H9 (cell line): ENCODE measurements at places on chromosomes 13 and 19.

- DNase-seq, result no peak
Observed at GRCh38 chr13:95251641-95252040, 49.6 kb downstream of the ABCC4 start.

DNA sequence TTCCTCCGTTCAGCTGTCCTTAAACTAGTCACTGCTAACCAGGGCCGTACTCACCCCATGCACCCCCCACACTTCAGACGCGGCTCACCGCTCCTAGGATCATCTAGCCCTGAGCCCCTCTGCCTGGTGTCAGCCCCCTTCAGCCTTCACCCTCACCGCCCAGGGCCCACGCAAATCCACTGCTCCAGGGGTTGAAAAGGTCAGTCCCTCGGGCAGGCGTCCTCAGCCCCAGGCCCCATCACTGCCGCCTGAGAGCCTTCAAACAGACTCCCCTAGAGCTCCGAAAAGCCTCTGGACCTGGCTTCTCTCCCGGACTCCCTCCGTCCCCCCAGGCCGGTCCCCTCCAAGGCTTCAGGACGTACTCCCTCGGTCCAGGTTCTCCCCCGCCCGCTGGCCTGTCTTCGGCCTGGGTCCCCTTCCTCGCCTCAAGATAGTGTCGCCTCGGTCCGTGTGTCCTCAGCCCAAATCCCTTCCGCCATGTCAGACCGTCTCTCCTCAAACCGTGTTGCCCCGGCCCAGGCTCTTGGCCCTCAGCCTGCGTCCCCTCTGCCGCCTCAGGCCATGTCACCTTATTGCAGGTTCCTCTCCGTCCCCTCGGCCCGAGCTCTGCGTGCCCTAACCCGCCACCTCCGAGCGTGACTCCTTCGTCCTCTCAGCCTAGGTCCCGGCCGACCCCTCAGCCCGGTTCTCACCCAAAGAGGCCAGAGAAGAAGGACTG is 553 bp downstream of the NAPA start:
- no peak for DNase-seq

- DNase-seq, result no peak
Observed at GRCh38 chr19:56491399-56491798, 14.3 kb upstream of the ZNF667 start.

DNA sequence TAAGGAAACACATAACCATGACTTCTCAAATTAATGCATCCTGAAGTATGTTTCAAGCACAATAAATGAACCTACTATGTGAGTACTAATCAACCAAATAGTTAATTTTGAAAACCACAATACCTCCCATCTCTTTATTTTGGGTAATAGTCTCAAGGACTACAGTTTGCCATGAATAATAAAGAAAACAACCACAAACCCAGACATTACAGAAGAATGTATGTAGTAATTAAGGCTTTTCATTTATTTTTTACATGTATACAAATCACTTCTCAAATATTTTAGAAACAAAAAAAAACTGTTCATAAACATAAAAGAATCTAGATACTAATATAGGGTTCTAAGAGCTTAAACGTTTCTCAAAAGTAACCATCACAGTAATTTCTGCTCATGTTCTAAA is 6.8 kb downstream of the KATNAL1 start:
- DNase-seq, result no peak

GRCh38 chr19:47272448-47273312 is 2.0 kb upstream of the INAFM1 start:
- DNase-seq, result no peak

- no peak for DNase-seq
Observed at GRCh38 chr13:24858953-24859352, 95.0 kb downstream of the RNF17 start.

- DNase-seq, result peak; percentile 22
Observed at GRCh38 chr13:113928685-113929627, 44.9 kb downstream of the C13orf46 start.

- DNase-seq, result peak; percentile 76
Observed at GRCh38 chr13:35857769-35858168, 273.4 kb downstream of the DCLK1 start.

- peak; percentile 81 for DNase-seq
Observed at GRCh38 chr19:44847144-44848035, 1.3 kb downstream of the NECTIN2 start.

DNA sequence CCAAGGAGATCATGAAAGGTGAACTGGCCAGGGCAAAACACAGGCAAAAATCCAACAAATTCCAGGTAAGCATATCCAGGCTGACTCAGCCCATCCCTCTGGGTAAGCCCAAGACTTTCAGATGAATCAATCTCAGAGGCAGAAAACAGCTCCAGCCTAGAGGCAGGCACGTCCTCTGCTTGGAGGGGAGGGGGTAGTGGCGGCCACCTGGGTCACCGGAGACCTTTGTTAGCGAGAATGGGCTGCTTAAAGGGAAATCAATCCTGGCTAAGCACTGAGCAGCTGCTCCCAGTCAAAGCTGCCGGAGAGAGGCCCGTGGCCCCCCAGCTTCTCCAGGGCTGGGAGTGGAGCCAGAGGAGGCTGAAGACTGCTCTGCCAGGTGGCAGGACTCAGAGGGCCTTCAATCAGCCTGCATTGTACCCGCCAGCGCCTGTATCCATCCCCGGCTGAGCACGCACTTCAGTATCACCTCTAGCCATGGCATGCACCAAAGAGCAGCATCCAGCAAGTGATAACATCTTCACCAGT is 48.2 kb downstream of the PIN1 start:
- DNase-seq, result peak; percentile 51

DNA sequence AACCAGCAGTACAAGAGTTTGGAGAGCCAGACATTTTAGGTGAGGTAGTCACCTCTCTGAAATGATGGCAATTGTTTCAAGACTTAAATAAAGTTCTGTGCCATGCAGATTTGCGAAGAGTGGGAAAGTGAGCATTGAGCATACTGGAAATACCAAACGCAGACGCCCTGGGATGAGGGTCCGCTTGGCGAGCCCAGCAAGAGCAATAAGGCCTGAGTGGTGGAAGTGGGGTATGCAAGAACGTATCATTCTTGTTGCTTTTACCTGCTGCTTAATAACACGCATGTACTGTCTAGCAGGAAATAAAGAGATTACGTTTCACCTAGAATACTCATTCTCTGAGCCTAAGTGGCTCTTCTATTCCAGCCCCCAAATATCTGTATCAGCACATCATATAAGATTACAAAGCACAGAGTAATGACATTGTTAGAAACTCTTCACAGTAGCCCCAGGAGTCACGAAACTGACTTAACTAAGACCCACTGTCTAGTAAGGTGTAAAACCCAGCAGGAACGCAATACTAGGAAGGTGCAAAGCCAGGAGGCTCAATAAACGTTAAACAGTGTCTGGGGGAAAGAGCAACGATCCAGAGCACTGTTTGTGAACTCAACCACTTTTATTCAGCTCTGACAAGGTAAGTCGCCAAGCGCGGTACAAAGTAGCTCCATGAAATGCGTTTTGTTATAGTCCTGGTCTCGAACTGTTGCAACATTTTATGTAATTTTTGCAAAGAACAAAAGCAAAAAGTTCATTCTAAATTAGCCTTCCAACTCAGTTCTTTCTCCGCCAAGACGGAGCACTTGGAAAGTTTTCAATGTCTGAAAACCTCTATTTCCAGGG is 1.2 kb downstream of the RCBTB2 start:
- no peak for DNase-seq

- no peak for DNase-seq
Observed at GRCh38 chr13:40987606-40988280, 31.4 kb downstream of the ELF1 start.

- no peak for DNase-seq
Observed at GRCh38 chr19:6038634-6039405, 60.9 kb upstream of the RANBP3 start.

DNA sequence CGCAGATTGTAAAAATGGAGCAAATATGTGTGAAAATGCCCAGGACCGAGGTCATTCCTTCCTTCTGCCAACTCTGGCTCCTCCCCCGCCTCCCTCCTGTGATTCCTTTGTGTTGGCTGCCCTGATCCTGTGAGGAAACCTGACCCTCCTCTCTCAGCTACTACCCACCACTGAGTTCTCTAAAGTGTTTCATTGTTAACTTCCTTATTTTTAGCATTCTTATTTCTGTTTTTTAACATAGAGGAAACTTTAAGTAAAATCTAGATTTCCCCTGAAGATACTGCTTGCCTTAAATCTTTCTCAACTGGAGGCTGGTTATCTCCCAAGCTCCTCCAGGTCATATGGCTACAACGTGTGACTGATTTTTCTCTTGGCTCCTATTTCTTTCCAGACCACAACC is 21.7 kb upstream of the FBXL3 start:
- peak; percentile 72 for DNase-seq

DNA sequence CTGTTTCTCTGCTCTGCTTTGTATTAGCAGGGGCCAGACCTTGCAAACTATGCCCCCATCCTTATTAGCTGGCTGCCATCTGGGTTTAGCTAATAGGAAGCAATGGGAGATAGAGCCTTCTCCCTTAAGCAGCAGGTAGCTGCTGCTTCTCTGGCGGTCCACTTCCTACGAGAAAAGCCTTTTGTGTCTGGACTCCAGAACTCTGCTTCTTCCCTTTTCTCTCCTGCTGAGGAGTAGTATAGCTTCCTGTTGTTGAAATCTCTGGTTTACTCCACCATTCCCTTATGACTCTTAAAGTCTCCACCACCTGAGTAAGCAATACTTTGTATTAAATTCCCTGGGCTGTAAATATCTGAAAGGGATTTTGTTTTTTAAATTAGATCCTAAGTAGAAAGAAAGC is 147.1 kb downstream of the DNAJC15 start:
- no peak for DNase-seq

DNA sequence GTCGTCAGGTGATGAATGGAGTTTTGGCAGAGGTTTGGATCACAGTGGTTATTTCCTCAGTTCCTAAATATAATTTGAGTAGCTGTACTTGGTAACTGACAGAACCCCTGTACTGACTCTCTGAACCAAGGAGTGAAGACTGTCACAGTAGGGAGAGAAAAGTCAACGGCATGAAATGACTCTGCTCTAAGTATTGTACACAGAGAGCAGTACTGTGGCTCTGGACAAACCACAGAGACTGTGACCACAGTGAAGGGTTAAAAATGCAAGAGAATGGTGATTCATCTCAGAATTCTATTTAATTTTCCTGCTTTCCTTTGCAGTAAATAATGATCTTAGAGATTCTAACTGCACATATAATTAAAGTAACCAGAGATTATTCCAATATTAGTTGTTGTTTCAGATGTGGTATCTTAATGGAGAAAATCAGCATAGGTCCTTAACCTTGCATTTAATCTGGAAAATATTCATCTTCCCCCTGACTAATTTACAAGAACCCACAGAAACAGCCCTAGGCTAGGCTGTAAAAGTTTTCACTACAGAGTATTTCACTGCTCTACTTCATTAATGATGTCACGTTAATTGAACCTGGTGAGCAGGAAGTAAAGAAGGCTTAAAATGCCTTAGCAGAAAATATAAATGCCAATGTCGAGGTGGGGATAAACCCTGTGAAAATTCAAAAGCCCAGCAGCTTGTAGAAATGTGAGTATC is 221.9 kb downstream of the LIG4 start:
- no peak for DNase-seq

DNA sequence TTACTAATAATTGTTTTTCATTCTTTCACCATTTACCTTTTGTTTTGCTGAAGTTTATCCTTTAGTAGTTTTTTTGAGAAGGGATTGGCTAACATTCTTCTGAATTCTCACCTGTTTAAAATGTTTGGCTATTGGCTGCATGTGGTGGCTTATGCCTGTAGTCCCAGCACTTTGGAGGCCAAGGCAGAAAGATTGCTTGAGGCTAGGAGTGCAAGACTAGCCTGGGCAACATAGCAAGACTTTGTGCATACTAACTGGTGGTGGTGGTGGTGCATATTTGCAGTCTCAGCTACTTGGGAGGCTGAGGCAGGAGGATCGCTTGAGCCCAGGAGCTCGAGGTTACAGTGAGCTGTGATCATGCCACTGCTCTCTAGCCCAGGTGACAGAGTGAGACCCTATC is 27.5 kb upstream of the RNF113B start:
- DNase-seq, result no peak

GRCh38 chr19:51546107-51546649 is 14.7 kb upstream of the SIGLEC6 start:
- no peak for DNase-seq

GRCh38 chr19:3586707-3587346 is 1.5 kb downstream of the GIPC3 start:
- no peak for DNase-seq
